Fibroblast of skin of left quadriceps (primary cell): ENCODE measurements at places on chromosomes 12 and 14.

- DNase-seq, result no peak
Measured at GRCh38 chr12:98370976-98371375, 144.4 kb upstream of the TMPO start.

GRCh38 chr14:63343878-63344277 is 25.1 kb upstream of the GPHB5 start:
- DNase-seq, result peak; percentile 35

- no peak for DNase-seq
Measured at GRCh38 chr14:66745078-66745477, 237.1 kb downstream of the GPHN start.

DNA sequence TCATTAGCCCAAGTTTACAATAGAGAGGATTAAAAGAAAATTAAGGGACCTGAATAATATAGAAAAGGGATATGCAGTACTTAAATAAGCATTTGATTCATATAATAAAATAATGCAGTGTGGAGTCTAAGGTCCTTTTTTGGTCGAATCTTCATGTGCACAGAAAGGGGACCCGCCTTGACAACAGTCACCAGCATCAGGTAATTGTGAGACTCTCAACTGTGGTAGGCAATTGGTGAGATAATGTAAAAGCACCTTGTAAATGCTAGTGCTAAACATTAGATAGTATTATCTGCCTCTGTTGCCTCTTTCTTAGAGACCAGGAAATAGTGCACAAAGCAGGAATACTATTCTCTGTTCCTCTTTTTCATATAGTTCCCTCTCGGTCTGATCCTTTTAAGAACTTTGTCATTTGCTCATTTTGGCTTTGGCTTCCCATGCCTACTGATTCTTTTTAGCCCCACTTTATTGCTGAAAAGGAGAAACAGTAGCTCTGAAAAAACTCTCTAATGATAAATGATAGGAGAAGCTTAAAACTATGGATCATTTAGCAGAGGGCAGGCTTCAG is 17.5 kb downstream of the CHPT1 start:
- DNase-seq, result no peak

DNA sequence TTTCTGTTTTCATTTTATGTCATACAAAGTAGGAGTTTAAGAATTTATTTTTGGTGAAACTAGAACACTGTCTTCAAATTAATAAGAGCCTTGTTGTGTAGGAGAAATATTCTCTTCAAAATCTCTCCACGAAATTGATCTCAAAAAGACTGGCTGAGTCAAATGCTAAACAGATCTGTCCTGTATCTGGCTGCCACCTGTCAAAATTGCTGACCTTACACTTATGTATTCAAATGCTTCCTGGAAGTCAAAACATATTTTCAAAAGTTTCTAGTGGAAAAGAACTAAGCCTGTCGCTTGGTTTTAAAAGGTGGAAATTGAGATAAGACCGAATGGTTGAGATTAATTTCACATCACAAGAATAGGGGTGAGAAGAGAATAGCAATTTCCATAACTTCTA is 121.4 kb downstream of the RGS6 start:
- DNase-seq, result no peak

DNA sequence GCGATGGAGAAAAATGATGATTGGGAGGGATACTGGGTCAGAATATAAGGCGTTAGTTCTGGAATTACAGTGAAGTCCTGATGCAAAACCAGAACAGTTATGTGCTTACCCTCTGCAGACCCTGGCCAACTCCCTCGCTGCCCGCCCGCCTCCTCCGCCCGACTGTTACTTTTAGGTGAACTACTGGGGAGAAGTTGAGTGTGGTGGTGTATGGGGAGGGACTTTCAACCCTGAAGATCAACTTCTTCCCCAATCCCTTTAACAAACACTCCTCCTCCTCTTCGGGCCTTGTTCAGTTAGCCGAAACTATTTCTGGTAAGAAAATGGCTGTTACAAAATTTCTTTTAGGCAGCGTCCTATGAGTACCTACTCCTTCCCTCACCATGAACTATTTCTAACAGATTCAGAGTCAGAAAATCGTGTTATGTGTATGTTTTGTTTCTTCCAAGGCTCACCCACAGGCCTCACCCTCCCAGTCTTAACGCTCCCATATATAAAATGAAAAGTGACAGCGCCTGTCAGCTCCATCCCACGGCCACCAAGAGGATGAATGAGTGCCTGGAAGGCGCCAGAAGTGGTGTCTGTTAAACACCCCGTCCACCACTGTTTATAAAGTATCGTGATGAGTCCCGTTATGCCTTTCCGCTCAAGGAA is 1.3 kb downstream of the FBXO33 start:
- no peak for DNase-seq

DNA sequence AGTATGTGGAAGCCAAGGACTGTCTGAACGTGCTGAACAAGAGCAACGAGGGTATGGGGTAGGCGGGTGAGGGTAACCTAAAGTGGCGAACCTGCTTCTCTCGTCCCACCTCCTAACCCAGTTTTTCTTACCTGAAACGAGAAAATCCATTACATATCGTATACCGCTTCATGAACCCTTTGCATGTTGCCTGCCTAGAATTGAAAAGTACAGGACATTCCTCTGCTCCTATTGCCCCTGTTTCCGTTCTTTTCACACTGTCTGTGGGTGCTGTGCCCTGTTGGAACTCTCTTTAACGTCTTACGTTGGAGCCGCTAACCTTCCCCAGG is 513 bp downstream of the PFDN5 start:
- no peak for DNase-seq
